ENCODE measurements at places on chromosomes 11 and 22.

- DNase-seq = peak; percentile 94
Measured at GRCh38 chr11:34051349-34052035, at the start of gene CAPRIN1. CAPRIN1 (plus strand) TSS chr11:34051731; CDS start chr11:34052421, 690 bp downstream.

GRCh38 chr11:5247472-5248192 lies 2.0 kb downstream of the HBG1 start:
- no peak for DNase-seq

DNA sequence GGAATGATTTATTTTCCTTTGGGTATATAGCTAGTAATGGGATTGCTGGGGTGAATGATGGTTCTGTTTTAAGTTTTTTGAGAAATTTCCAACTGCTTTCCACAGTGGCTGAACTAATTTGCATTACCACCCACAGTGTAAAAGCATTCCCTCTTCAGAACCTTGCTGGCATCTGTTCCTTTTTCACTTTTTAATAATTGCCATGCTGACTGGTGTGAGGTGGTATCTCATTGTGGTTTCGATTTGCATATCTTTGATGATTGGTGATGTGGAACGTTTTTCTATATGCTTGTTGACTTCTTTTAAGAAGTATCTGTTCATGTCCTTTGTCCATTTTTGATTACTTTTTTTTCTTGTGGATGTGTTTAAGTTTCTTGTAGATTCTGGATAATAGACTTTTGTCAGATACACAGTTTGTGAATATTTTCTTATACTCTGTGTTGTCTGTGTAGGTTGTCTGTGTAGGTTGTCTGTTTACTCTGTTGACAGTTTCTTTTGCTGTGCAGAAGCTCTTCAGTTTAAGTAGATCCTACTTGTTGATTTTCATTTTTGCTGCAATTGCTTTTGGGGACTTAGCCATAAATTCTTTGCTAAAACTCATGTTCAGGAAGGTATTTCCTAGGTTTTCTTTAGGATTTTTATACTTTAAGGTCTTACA lies 291.8 kb upstream of the DDI1 start:
- DNase-seq = no peak

GRCh38 chr22:35872451-35872850 lies 154.8 kb downstream of the APOL5 start:
- DNase-seq = peak; percentile 79

GRCh38 chr11:2945757-2946287 lies 16.6 kb upstream of the PHLDA2 start:
- no peak for DNase-seq

- no peak for DNase-seq
Measured at GRCh38 chr11:11777897-11778296, 63.9 kb upstream of the USP47 start.

DNA sequence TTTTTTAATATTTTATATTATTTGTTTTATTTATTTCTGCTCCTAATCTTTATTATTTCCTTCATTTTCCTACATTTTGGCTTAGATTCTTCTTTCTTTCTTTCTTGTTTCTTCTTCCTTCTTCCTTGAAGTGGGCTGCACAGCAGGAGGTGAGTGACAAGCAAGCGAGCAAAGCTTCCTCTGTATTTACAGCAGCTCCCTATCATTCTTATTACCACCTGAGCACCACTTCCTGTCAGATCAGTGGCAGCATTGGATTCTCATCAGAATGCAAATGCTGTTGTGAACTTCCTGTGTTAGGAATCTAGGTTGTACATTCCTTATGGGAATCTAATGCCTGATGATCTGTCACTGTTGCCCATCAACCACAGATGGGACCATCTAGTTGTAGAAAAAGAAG lies 784.9 kb upstream of the LUZP2 start:
- DNase-seq = no peak

DNA sequence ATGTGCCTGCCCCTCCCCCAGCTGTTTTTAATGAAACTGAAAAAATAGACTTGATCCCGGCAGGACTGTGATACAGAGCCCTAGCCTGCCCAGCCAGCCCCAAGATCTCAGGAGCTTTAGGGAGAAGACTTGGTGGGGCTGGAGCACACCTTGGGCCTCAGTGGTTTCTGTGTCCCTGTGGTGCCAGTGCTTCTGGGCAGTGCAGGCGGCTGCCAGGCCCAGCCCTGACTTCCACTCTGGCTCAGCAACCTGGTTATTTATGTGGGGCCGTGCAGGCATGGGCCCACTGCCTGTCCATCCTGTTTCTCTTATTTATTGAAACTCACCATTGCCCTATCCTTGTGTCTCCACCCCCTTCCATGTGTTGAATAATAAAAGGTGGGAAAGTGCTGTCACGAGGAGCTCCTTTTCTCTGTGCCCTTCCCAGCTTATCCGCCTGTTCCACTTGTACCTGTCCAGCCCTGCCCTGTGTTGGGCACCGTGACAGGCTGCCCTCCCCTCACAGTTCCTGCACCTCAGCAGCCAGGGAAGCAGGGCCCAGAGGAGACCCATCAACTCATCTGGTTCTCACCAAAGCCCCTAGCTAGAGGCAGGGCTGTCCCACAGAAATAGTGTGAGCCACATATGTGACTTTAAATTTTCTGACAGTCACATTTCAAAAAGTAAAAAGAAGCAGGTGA lies 20.2 kb downstream of the RELT start:
- DNase-seq = no peak

DNA sequence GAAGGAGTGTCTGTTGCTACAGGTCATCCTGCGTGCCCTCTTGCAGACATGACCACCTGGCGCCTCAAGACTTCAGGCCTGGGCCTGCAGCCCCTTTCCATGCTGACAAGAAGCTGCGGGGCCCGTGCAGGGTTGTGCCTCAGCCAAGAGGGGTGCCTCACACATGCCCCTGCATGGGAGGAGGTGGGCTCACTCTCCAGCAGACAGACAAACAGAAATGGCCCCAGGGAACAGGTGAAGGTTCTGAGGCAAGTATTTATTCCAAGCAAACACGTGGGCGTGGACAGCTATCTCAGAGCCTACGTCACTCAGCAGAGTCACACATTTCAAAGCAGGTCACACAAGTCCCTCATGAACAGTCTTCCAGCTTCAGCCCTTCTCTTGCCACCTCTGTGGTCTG lies 5.9 kb upstream of the SYCE3 start:
- no peak for DNase-seq

DNA sequence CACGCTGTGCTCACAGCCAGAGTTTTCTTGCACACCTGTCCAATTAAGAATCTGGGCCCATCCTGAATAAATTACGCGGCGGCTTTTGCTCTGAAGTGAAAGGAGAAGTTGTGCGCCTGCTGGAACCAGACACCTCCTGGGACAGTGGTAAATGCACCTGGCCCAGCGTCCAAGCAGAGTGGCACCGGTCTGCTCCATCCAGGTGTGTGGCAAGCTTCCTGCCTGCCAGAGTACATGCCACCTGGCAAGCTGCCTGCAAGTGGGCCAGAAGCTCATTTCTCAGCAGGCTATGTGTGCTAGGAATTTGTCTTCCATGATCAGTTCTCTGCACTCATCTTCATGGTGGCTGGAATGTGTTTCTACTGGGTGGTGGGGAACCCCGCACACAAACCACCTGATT lies 660.6 kb downstream of the ETS1 start:
- DNase-seq = no peak

DNA sequence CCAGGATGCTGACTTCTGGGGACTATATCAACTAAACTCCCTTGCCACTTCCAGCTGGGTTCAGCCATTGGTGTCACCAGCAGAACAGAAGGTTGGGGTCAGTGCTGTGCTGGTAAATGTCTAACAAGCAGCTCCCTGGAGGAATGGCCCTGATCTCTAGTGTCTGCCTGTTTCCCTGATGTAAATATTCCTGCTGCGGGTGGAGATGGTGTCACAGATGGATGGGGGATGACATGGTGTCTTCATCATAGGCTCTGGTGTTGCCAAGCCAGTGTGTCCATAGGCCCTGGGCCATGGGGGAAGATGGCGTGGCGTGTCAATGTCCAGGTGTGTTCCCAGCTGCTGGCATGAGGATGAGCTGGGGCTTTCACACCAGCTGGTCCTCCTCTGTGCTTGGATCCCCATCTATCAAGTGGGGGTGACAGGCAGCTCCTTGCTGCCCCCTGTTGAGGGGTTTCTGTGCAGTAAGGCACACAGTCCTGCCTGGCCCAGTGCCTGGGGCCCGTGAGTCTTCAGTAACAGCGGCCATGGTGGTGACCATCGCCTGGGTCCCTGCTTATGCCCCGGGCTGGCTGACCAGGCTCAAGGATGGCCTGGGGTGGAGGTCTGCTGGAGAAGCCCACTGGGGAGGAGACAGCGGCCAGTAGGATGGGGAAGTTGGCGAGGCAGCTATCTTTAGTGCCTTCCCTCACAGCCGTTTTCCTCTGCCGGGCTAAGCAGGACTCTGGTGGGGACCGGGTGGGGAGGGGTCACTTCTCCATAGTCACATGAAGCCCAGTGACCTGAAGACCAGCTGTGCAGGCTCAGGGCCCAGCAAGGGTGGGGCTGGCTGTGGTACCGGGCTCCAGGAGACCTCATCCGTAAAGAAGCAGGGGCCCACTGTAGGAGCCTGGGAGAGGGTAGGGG lies 12.7 kb downstream of the RPL3 start:
- DNase-seq = peak; percentile 81

- no peak for DNase-seq
Measured at GRCh38 chr22:30877662-30878515, 90.7 kb downstream of the MORC2 start.

- no peak for DNase-seq
Measured at GRCh38 chr11:128157423-128158298, 429.7 kb downstream of the ETS1 start.

DNA sequence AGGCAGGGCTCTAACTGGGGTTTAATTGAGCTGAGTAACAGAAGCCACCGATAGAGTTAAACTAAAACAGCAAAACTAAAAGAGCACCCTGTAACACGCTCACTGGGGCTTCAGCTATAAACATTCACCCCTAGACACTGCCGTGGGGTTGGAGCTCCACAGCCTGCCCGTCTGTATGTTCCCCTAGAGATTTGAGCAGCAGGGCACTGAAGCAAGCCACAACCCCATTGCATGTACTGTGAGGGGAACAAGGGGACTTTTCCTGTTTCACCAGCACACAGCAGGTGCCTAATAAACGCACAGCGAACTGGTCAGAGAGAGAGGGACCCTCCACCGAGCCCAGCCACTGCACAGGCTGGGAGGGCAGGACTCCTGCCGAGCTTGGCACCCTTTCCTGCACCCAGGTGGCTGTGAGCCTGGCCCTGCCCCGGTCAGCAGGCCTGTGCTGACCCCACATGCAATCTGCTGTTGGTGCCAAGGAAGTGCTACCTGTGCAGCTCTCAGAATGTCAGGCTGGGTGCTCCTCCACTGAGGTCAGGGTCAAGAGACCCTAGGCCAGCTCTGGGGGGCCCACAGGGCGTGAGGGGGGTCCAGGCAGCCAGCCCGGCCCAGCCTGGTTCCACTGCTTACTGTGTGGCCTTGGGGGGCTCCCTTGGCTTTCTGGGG lies 31.9 kb downstream of the RTN4R start:
- DNase-seq = no peak

DNA sequence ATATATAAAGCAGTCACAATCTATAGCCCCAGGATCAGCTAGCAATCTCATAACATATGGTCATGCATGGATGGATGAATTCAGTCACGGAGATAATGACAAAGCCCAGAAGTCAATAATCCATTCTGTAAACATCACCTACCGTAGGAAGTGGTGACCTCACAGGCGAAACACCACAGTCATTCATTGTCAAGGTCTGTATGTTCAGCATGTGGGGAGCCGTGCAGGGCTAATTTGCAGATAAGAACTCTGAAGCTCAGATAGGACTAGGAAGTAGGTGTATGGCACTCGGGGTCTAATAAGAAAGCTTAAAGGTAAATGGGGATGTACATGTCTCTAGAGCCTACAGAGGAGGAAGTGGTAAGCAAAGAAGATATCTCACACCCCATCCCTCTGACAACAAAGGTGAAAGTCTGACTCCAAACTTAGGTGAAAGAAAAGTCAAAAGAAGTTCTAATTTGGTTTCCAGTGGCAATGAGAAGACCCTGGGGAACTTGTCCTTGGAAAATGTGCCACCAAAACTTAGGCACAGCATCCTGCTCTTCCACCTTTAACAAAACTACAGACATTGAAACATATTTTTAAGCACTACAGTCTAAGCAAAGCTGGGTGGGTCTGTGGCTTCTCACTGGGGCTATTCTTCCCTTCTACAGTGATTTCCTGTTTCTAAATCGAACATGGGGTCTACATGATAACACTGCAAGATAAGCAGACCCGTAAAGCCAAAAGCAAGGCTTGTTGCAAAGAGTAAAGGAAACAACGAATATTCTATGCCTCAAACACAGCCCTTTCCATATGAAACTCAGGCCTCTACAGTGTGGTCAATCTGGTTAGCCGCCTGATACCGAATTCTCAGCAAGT lies 5.2 kb downstream of the CRTAM start:
- no peak for DNase-seq

GRCh38 chr11:44848203-44848962 lies 102.3 kb downstream of the TP53I11 start:
- DNase-seq = no peak

DNA sequence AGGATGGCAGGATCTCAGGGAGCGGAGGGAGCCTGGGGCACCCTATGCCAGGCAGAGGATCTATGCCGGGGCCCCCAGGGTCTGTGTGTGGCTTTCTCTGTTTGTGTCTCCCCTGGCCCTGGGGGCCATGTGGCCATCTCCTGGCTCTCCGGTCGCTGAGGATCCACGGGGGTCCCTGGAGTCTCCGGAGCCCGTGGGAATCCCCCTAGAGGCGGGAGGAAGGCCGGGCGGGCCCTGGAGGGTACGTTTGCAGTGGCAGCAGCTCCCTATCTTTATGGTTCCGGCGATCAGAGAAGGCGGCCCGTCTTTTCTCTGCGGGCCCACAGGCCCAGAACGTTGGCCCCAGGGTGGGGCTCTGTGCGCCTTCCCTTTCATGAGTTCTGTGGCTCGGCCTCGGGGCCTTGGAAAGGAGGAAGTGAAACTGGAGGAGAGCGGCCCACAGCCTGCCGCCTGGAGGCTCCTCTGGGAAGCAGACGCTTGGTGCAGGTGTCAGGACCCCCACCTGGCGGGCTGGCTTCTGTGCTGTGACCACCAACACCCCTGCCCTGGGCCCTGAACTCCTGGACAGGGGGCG lies 82.1 kb downstream of the KCNQ1 start:
- peak; percentile 79 for DNase-seq

DNA sequence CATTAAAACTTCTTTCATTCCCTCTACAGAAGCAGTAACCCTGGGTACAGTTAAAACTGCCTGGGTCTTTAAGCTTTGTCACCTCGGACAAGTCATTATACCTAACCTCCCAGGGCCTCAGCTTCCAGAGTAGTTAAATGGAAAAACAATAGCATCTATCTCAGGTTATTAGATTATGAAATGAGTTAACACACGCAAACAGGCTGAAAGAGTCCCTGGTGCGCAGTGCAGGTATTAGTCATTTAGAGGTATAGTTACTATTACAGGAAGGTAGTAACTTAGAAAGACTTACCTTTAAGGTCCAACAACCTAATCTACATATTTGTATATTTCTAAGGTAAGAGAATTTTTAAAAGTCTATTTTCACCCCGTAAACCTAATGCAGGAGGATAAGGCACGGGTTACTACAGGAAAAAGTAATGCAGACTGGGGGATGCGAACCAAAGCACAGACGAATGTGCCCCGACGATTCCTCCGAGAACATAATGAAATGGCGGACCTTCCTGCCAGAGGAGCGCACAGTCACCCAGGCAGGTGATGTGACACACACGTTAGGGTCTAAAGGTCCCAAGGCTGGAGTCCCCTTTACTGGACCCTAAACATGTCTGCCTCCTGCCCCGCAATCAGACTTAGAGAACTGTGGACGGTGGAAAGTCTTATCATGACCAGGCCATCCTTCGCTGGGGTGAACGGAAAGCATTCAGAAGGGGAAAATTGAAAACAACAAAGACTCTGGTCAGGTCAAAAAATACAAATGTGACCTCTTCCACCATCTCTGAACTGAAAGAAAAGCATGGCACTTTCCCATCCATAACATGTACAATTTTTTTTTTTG lies 1.3 kb downstream of the NAP1L4 start:
- DNase-seq = peak; percentile 37
